ENCODE measurements at places on chromosomes 1 and 21. TPM values are rescaled to one million over a fixed set of nuclear protein-coding genes. Genes with fewer than 3 reads are reported as not detected.
A peak's percentile ranks its signal among the peaks of the same experiment; 100 is the strongest.

TFB2M gene
- 13.5 TPM for total RNA-seq

- no peak overlapping the region for H3K4me3 ChIP-seq
- no peak overlapping the region for H3K27ac ChIP-seq
- peak; percentile 25 for DNase-seq
- H3K27me3 ChIP-seq: no peaks in the 10 kb centered on the region
- H3K4me1 ChIP-seq: peaks cover 14% of the 10 kb centered on the region
- peaks cover 4% of the 10 kb centered on the region for H3K36me3 ChIP-seq
Measured at GRCh38 chr21:31142600-31142999, 104.3 kb upstream of the KRTAP19-8 start.

DNA sequence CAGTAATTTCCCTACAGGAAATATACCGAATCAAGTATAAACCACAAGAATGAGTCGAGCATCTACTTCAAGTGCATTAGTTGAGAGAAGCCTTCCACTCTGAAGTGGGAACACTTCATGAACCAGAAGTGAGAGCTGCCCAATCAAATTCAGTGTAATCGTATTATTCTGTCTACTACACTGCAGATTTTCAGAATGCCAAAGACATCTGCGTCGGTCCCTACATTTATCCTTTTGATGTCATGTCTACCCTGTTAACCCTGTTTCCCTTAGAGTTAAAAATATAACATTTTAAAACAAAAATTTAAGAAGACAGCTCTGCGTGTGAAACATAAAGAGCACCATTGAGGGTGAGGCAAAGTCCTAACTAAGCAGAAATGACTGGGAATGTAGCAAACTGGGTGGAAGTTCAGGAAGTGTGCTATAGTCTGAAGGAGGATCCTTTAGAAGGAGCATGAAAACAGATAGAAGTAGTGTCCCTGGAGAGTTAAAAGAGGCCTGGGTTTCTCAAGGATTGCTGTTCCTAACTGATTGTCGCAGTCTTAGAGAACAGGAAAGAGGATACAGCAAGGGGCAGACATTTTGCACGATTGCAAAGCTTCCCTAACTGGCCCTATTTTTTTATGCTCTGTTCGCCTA is 291.2 kb downstream of the PTPRC start:
- no peaks in the 10 kb centered on the region for H3K27me3 ChIP-seq
- peak overlapping the region; percentile 76 for H3K4me3 ChIP-seq
- H3K4me1 ChIP-seq: peaks cover 54% of the 10 kb centered on the region
- peak overlapping the region; percentile 97 for H3K27ac ChIP-seq

DNA sequence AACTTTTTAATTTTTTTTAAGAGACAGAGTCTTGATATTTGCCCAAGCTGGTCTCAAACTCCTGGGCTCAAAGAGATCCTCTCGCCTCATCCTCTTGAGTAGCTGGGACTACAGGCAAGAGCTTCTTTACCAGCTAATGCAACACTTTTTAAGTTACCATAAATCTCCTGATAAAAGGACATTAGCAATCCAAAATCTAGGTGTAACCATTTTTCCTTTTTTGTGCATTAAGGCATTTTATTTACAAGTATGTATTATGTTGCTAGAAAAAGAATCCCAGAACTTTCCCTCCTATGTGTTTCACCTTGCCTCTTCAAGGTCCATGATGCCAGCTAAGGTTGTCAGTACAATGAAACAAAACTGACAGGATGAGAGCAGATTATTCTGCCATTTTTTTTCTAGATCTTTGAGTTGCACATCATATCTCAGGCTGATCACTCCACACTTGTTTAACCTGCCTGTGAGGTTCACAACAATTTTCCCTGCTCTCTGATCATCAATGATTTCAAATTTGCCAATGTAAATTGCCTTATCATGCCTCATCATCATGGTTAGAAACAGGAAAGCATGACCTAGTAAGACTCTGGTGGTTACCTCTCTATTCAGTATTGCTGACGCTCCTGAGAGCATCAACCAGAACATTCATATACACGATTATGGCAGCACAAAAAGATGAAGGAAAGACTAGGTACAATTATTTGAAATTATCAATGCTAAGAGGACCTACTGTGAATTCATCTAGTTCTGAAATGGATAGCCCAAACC is 173.2 kb downstream of the EIF4G3 start:
- H3K27ac ChIP-seq: no peak overlapping the region
- H3K27me3 ChIP-seq: no peaks in the 10 kb centered on the region
- H3K4me3 ChIP-seq: no peak overlapping the region

GRCh38 chr1:223423641-223424233 is 30.5 kb downstream of the CCDC185 start:
- no peak overlapping the region for H3K27ac ChIP-seq
- H3K4me3 ChIP-seq: no peak overlapping the region
- H3K27me3 ChIP-seq: no peaks in the 10 kb centered on the region

GLIS1 gene
- total RNA-seq: not detected

SPRR2G gene
- total RNA-seq: not detected

DNA sequence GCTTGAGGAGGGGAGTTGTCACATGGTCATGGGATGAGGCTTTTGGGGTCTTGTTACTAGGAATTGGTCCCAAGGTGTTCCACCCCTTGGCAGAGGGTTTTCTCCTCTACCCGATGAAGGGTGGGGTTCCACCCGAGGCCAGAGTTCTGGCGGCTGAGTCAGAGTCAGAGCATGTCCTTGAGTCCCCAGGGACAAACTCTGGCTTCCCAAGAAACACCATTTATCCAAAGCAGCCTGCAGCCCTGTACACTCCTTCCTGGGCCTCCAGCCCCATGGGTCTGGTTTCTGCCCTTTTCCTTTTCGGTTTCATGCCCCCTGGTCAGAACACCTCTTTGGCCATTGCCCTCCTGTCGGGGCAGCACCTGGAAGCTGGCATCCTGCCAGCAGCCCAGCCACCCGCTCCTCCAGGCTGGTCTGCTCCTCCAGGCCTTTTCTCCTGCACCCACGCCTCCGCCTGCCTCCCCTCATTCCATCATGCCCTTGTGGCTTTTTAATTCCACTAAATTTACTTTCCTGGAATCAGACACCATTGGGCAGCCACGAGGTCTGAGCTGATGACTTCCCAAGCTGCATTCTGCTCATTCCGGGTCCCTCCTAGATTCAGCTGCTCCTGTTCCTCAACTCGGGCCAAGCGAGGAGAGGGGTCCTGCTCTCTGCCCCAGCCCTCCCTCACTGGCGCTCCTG is 301.7 kb upstream of the VAMP3 start:
- no peak overlapping the region for H3K27ac ChIP-seq
- no peaks in the 10 kb centered on the region for H3K36me3 ChIP-seq
- H3K4me3 ChIP-seq: no peak overlapping the region
- H3K27me3 ChIP-seq: no peaks in the 10 kb centered on the region
- no peaks in the 10 kb centered on the region for H3K4me1 ChIP-seq
